Stimulated activated CD8-positive, alpha-beta memory T cell treated with anti-CD3 and anti-CD28 coated beads, Interleukin-12 subunit alpha, Interleukin-12 subunit beta, amount 100 ng/mL, for 1 hour (primary cell): ENCODE measurements at places on chromosomes 7 and 10.

GRCh38 chr7:90520484-90520883 lies 51.0 kb downstream of the PTTG1IP2 start:
- DNase-seq: no peak

DNA sequence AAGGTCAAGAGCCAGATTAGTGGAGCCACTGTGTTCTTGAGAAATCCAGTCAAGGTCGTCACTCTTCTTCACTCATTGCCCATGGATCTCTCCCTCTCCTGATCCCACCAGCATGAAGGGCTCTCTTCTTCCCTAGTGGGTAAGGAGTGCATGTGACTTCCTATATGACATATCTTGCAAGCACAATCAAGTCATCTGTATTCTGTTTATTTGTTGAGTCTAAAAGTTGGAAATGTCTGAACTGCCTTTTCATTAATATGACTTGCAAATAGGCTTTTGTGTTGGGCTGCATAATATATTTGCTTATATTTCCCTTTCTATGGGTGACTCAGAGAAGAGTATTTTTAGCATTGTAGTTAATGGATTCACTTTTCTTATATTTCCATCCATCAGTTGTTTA lies 313.7 kb upstream of the KMT2E start:
- DNase-seq: no peak

- DNase-seq: no peak
Observed at GRCh38 chr7:5303591-5304505, 21.1 kb downstream of the SLC29A4 start.

GRCh38 chr7:8154272-8154671 lies 107.7 kb downstream of the ICA1 start:
- DNase-seq: no peak

DNA sequence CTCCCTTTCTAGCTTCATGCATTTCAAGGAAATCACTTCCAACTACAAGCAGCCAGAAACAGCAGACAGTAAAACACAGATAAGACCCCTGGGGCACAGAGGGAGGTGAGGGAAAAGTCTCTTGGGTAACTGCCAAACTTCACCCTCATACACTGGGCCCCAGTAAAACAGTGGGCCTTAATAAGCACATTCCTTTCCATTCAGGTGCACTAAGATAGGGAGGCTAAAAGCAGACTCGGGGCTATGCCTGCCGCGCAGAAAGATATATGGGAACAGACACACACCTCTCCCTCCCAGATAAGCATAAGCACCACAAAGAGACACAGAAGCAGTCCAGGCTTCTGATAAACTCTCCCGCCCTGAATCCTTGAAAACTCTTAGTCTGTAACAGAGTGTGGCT lies 117.0 kb downstream of the TYW1B start:
- no peak for DNase-seq

- DNase-seq: no peak
Observed at GRCh38 chr7:3033136-3033535, 10.5 kb downstream of the CARD11 start.

DNA sequence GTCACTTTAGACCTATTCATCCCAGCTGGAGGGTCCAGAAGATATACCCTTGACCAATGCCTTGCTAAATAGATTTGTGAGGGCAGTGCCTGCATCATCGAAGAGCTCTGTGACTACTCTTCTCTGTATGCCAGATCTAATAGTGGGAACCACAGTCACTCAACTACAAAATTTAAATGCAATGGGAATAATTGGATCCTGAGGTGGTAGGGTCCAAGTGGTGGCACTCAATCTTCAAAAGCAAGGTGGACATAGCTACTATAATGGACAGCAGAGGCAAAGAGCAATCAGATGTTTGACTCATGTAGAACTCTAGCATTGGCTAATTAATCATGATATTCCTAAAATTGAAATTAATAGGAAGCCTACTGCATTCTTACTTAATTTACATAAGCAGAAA lies 554.3 kb upstream of the GRM3 start:
- DNase-seq: no peak

DNA sequence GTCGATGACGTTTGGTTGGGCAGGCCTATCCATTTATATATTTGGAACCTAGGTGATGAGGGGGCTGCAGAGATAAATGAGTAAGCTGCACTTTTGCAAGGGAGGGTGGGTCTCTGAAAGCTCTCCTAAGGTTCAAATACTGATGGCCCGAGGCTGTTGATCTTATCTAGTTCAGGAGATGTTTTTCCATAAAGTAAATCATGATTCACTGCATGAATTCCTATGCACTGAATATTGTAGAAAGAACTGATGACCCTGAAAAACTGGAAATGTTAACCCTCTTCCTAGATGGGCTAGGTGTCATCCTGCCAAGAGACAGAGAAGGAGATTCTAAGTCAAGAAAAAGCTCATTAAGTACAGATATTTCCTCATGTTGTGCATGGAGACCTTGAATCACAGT lies 459.9 kb downstream of the PLXNA4 start:
- DNase-seq: no peak

DNA sequence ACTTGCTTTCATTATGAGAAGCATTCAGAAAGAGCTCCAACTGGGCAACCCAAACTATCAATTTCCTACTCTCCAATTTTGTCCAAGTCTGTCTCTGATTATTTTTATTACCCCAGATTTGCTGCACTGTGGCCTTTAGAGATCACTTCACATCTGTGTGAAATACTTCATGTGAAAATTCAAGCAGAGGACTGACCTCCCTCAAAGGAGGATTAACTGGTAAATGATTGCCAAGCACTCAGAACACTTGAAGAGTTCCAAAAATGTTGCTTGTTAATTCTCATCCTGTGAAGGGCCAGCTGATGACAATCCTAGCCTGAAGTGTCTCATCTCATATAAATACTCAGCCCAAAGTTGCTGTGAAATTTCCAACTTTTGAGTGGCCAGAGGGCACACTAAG lies 182.8 kb upstream of the DGKB start:
- DNase-seq: no peak

DNA sequence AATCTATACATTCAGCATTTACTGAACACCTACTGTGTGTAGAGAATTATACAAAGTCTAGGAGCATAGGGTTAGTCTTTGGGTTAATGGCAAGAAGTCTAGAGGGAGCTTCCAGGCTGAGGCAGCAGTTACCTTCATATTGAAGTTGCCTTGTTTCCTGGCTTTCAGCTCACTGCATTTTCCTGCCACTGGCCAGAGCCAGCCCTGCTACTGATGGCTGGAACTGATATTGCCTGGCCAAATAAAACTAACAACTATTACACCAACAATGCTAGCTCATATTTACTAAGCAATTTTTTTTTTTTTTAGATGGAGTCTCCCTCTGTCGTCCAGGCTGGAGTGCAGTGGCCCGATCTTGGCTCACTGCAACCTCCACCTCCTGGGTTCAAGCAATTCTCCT lies 165.7 kb upstream of the ITGB1 start:
- no peak for DNase-seq

DNA sequence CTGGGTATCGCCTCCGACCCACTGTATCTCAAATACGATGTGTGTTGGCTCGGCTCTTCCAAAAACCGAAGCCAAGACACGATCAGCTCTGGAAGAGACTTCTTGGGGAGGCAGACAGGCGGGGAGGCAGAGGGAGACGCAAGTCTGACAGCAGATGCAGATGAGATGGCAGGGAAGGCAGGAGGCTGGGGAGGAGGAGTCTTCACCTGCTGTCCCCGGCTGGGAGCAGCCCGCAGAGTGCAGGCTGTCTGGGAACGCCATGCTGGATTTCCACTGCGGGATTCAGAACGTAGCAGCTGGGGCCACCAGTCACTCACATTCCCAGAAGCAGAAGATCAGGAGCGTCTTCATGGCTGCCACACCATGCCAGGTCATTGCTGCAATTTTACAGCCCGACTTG lies 29.4 kb downstream of the CTBP2 start:
- no peak for DNase-seq

- no peak for DNase-seq
Observed at GRCh38 chr10:62018131-62018911, 116.8 kb downstream of the ARID5B start.

- DNase-seq: no peak
Observed at GRCh38 chr7:89681448-89681847, 472.8 kb upstream of the STEAP1 start.

DNA sequence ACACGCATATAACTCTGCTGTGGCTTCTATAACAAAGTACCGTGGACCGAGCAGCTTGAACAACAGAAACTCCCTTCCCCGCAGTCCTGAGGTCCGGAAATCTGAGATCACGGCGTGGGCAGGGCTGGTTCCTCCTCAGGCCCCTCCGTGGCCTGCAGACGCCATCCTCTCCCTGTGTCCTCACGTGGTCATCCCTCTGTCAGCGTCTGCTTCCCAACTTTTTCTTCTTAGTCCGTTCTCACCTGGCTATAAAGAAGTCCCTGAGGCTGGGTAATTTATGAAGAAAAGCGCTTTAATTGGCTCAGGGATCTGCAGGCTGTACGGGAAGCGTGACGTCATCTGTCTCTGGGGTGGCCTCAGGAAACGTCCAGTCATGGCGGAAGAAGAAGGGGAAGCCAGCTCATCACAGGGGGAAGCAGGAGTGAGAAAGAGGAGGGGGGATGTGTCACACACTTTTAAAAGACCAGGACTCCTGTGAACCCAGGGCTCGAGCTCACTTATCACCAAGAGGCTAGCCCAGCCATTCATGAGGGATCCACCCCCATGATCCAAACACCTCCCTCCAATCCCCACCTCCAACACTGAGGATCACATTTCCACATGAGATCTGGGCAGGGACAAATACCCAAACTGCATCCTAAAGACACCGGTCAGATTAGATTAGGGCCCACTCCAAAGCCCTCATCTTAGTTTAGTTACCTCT lies 91.2 kb upstream of the INSIG1 start:
- DNase-seq: peak; percentile 53

DNA sequence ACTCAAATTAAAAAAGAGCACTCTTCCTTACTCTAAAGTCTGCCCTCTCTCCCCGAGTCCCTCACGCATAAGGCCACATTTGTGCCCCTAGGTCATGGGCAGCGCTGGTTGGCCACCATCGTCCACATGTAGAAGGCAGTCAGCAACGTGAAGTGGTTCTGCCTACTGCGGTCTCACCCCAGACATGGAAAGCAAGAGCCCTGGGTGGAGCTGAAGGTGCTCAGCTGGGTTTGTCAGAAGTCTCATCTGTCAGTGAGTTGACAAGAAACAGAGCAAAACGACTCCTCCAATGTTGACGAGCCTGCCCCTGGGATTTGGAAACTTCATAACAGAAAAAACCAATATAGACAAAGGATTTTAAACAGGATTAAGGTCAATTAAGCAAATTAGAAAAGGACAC lies 192.3 kb upstream of the PRSS58 start:
- DNase-seq: no peak

DNA sequence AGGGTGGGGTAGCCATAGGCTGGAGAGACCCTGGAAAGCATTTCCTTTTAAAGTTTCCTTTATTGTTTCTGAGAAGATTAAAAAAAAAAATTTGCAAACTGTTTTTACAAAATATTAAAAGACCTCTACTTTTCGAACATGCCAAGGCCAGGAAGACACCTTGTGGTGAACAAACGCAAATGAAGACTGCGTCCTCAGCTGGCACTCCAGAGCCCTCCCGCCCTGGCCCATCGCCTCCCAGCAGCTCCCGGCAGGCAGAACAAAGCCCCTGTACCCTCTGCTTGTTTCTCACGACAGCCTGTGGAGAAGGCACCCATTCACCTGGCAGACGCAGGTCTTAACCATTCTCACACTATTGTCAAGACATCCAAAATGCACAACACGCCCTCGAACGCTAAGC lies 56.4 kb downstream of the ESYT2 start:
- no peak for DNase-seq

GRCh38 chr7:79421751-79422150 lies 31.7 kb downstream of the MAGI2 start:
- DNase-seq: no peak

DNA sequence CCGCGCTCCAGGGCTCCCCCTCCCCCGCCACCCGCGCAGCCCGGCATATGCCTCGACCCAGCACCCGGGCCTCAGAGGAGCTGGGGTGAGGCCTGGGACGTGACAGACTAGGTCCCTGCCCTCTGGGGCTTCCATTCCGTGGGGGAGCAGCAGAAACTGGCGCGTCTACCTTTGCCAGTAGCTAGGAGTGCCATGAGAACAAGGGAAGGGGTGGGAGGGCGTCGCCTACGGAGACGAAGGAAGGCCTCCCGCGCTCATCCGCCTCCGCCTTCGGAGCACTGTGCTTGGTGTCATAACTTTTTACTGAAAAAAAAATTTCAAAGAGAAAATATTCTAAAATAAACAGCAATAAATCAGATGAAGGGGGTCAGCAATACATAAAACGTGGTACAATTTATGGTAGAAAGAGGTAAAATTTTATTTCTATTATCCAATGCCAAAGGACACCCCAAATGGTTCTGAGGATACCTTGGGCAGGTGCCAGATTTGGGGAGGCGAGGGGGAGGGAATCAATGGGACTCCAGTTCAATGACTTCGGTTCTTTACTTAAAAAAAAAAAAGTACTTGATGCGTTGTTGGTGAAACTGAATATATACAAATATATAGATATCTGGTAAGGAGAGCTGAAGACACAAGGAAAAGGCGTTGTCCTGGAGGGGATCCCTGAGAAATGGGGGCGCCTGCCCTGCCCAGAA lies 35.1 kb upstream of the GRID1 start:
- no peak for DNase-seq

GRCh38 chr10:102150970-102151773 lies 1.0 kb upstream of the NOLC1 start:
- no peak for DNase-seq

DNA sequence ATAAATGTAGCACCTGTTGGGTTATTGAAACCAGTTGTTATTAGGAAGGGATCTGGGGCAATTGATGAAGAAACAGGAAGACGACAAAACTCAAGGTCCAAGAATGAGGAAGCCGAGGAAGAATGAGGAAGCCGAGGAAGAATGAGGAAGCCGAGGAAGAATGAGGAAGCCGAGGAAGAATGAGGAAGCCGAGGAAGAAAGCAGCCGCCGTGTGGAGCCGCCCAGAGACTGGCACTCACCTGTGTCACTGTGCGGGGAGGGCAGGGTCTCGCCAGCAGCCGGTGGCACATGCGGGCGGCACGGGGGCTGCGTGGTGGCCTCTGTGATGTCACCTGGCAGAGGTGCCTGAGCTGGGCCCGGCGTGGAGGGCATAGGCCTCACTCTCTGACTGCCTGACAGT lies 71.1 kb upstream of the CFAP46 start:
- no peak for DNase-seq

GRCh38 chr10:61943674-61944378 lies 42.3 kb downstream of the ARID5B start:
- DNase-seq: no peak

DNA sequence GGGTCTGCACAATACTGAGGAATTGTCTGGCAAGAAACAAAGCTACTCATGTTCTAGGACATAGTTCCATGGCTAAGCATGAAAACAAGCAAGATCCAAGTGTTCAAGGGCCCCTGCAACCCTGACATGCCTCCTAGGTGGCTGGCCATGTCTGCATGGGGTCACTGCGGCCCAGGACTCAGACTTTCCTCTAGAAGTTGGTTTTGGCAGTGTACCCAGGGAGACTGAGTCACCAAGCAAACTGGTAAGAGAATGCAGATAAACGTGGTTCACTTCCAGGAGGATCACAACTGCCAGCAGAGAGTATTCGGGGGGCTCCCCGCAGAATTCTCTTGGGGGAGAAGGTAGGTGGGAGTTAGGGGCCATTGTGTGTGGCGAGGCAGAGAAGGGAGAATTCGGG lies 7.4 kb upstream of the PFKFB3 start:
- no peak for DNase-seq

GRCh38 chr10:127356360-127356759 lies 160.0 kb upstream of the INSYN2A start:
- no peak for DNase-seq
